ENCODE measurements at places on chromosomes 2 and 18. TPM values are rescaled to one million over a fixed set of nuclear protein-coding genes. Genes with fewer than 3 reads are reported as not detected.

The OSBPL1A gene
- 7.7 TPM for total RNA-seq

- DNase-seq, result no peak
- H3K27me3 ChIP-seq, result no peaks in the 10 kb centered on the region
- no peaks in the 10 kb centered on the region for H3K36me3 ChIP-seq
- H3K4me3 ChIP-seq, result no peak overlapping the region
- H3K4me1 ChIP-seq, result no peaks in the 10 kb centered on the region
Measured at GRCh38 chr2:42372474-42373200, 11.6 kb upstream of the COX7A2L start.

The RAB27B gene
- total RNA-seq, result 1.5 TPM

The CFAP210 gene
- 3.6 TPM for total RNA-seq

GRCh38 chr18:78151234-78151633, 828.4 kb upstream of the SALL3 start:
- no peaks in the 10 kb centered on the region for H3K4me1 ChIP-seq
- no peaks in the 10 kb centered on the region for H3K27me3 ChIP-seq
- DNase-seq, result no peak
- no peak overlapping the region for H3K27ac ChIP-seq
- no peaks in the 10 kb centered on the region for H3K36me3 ChIP-seq
- H3K4me3 ChIP-seq, result no peak overlapping the region

The MERTK gene
- total RNA-seq, result 2.6 TPM
